ENCODE measurements at places on chromosomes 1 and 21.

DNA sequence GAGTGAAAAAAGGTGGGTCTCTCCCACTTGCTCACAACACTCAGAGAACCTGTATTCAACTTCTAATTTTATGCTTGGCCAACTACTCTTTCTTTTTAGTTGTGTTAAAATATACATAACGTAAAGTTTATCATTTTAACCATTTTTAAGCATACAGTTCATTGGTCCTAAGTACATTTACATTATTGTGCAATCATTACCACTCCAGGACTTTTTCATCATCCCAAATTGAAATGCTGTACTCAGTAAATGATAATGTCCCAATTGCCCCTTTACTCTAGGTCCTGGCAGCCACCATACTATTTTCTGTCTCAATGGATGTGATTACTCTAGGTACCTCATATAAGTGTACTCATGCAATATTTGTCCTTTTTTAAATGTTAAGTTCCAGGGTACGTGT is 212.3 kb upstream of the PLXNA2 start:
- no peak for DNase-seq

DNA sequence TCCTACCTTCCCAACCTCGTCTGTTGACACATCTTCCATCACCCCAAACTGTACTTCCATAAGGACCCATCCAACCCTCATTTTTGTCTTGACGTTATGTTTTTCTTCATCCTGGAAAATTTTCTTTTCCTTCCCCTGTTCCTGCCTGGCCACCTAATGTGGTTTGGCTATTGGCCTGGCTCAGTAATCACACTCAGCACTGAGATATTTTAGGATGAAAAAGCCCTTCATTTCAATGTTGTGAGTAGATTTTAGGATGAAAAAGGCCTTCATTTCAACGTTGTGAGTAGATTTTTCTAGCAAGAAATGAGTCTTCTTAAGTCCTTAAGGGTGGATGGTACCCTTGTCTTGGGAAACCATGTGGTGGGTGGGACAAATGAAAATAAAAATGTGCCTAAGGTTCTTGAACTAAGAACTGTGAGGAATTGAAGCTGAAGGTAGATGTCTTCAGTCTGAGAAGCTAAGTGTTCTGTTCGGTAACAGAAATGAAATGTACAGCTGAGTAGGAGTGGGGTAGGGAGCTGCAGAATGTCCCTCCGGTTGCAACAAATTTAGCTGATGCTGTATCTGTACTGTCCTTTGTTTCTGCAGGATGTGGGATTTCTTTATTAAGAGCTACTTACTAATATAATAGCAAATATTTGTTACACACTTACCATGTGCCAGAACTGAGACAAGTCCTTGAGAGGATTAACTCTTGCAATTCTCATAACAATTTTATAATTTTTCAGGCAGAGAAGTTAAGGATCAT is 36.1 kb downstream of the DNTTIP2 start:
- no peak for DNase-seq

GRCh38 chr1:67143966-67144365 is 9.2 kb upstream of the C1orf141 start:
- no peak for DNase-seq

GRCh38 chr1:168520052-168520751 is 23.6 kb downstream of the XCL2 start:
- DNase-seq, result no peak

DNA sequence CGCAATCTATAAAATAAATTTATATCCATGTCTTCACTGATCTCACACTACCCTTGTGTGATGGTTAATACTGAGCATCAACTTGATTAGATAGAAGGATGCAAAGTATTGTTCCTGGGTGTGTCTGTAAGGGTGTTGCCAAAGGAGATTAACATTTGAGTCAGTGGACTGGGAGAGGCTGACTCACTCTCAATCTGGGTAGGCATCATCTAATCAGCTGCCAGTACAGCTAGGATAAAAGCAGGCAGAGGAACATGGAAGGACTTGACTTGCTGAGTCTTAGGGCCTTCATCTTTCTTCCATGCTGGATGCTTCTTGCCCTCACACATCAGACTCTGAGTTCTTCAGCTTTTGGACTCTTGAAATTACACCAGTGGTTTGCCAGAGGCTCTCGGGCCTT is 615.4 kb downstream of the AGBL4 start:
- DNase-seq, result peak; percentile 21

- DNase-seq, result peak; percentile 95
Observed at GRCh38 chr1:37476460-37477197, 2.2 kb downstream of the ZC3H12A start.

- peak; percentile 4 for DNase-seq
Observed at GRCh38 chr1:100972185-100972584, 53.4 kb downstream of the DPH5 start.

- peak; percentile 43 for DNase-seq
Observed at GRCh38 chr1:74964508-74965102, 169.6 kb upstream of the LHX8 start.

GRCh38 chr21:41360072-41360821 is 1.6 kb upstream of the MX2 start:
- DNase-seq, result no peak

GRCh38 chr1:214044438-214045214 is 56.9 kb downstream of the PROX1 start:
- DNase-seq, result no peak

GRCh38 chr1:90155721-90156487 is 161.0 kb downstream of the ZNF326 start:
- peak; percentile 14 for DNase-seq

DNA sequence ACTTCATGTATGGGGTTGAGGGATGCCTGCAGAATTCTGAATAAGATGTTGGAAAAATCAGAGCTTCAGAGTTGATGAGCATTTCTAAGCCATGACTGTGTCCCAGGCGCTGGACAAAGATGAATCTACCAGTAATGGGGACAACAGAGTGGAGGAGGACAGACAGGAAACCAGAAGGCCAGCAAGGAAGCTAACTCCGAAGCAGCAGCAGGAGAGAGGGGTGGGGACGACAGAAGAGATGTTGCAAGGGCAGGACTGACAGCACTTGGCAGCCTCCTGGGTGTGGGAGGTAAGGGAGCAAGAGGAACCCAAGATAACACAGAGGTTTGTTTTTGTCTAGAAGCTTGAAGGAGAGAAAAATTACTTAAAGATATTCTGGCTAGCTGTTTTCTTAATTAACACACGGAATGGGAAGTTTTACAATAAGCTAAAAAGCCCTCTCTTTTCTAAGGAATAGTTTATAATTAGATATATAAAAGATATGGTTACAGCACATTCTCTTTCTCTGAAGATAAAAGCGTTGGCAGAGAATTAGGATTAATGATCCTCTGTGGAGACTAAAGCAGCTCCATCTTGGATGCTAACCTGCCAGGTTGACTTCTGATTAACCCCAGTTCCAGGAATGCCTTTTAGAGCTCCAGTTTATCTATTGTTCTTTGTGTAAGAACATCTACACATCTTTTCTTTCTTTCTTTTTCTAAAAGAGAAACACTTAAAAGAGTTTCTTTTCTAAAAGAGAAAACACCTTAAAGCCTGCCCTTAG is 92.7 kb downstream of the TENT5C start:
- peak; percentile 24 for DNase-seq

GRCh38 chr1:62784509-62785365 is 805 bp downstream of the ATG4C start:
- DNase-seq, result no peak

DNA sequence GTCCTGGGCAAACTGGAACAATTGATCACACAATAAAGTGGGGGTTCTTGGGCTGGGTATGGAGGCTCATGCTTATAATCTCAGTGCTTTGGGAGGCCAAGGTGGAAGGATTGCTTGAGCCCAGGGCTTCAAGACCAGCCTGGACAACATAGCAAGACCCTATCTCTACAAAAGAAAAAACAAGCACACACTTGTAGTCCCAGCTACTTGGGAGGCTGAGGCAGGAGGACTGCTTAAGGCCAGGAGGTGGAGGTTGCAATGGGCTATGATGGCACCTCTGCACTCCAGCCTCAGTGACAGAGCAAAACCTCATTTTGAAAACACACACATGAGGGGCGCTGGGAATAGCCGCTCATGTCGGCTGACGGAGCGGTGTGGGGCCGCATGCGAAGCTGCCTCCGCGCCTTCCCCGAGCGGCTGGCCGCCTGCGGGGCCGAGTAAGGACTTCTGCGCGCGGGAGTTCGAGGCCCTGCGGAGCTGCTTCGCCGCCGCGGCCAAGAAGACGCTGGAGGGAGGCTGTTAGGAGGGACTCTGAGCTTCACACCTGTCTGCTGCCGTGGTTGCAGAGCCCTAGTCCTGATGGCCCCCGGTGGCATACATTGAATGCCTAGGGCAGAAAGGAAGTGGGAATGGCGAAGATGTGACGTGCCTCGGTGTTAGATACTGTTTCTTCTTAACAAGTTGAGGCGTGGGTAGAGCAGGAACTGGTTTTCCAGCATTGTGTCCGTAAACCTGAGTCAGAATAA is 59.5 kb downstream of the ACBD3 start:
- DNase-seq, result no peak

DNA sequence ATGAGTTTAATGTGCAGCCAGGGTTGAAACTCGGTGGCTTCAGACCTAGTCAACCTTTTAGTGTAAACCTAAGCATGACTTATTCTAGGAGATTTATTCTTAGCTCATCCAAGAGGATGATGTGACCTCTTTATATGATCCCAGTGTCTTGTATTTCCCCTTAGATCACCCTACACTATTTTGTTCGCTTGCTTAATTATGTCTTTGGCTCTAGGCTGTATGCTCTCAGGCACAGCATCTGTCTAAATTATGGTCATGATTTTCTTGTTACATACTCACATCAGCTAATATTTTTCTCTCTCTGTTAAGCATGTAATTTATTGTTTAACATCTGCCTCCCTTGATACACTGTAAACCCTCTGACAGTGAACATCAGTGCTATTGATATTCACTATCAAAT is 19.1 kb downstream of the COL11A1 start:
- DNase-seq, result no peak

GRCh38 chr1:218933513-218933912 is 240.2 kb upstream of the LYPLAL1 start:
- no peak for DNase-seq

DNA sequence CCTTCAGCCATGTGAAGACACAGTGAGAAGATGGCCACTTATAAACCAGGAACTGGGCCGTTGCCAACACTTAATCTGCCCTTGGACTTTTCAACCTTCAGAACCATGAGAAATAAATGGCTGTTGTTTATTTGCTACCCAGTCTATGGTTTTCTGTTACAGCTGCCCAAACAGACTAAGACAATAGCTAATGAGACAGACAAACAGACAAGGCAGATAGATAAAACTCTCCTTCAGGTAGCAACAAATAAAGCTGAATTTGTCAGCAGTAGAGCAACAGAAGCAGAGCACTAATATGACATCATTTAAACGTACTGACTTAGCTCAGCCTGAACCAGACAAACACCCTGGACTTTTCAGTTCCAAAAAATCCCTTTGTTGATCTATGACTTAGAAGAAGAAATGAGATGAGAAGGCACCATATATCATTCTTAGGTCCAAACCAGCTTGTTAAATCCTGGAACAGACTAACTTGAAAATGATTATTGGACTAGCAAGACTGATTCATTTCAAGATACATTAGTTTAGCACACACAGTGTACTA is 27.0 kb downstream of the ZZZ3 start:
- no peak for DNase-seq

GRCh38 chr1:171590022-171590421 is 32.0 kb upstream of the MYOCOS start:
- DNase-seq, result no peak

DNA sequence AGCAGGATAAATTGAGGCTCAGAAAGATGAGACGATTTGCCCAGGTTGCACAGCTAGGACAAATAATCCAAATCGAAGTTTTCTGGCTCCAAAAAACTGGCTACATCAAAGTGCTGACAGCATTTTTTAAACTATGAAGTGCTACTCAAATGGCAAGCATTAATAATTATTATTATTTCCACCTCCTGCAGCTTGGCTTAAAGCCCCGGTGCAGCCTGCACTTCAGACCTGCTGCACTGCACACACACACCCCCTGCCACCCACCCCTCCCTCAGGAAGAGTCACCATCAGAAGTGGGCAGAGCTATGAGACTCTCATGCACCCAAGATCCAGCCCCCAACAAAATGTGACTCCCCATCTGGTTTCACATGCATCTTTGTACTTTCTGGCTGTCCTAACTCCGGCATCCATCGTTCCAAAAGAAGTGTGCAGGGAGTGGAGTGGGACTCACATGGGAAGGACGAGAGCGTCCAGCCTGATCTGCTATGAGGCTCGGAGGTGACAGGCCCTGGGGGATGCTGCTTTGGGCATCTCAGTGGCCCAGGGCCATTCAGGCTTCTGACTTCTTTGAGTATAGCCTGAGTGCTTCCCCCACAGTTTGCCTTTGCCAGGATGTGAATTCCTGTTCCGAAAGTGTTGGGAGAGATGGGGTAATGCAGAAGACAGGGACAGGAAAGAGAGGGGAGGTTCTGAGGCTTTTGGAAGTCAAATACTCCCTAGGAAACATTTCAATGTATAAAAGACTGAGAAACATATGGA is 65.0 kb upstream of the FAM20B start:
- DNase-seq, result no peak

DNA sequence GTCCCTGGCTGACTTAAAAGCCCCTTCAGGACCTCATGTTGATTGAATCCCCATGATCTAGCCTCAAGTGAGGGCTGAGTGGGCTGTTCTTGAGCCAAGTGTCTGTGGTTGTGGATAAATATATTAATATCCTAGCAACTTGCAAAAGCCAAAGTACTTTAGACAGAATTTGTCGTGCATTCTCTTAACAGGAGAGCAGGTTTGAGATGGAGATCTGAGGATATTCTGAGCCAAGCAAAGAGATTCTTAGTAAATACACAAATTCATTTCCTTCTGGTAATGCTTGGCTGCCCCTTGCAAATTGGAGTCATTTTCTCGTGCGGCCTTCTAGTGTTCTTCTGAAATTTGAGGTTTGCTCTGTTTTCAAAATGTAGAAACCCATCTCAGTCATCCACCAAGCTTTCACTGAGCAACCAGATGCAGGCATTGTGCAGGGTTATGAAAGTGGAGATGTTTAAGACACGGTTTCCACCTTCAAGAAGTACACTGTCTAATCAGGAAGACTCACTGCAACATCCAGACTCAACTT is 242.1 kb upstream of the JUN start:
- DNase-seq, result no peak

DNA sequence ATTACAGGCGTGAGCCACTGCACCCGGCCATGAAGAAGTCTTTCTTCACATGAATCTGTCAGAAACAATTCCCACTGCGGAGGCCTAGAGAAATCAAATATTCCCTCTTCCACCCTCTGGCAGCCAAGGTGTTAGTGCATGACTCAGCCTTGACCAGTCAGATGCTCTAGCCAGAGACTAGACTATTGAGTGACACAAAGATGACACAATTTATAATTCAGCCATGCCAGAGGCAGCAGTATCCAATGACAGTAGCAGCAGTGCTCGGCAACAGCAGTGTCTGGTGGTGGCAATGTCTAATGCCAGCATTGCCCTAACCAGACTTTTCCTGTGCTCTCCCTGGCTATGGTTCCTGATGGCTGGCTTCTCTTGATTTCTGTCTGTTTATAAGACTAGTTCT is 8.7 kb downstream of the CTXND2 start:
- peak; percentile 90 for DNase-seq

DNA sequence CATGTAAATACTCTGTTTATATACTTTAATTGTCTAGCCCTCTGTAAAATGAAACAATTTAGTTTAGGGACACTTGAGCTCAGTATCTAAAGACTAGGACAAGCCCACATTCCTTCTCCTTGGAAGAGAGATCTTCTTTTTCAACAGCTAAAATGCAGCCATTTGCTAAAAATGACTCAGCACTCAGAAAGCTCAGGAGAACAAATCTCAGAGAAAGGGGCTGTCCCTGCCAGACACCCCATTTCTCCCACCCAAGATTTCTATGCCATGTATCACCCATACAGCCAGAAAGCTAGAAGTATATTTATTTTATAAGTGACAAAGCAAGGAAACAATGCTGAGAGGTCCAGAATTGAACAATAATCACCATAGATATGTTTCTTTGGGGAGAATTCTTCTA is 23.2 kb upstream of the PRDX6 start:
- no peak for DNase-seq

GRCh38 chr1:17895401-17895800 is 140.3 kb downstream of the ACTL8 start:
- no peak for DNase-seq
